Neural progenitor cell (in vitro differentiated cells): ENCODE measurements at places on chromosomes 4 and X. TPM values are rescaled to one million over a fixed set of nuclear protein-coding genes. Genes with fewer than 3 reads are reported as not detected.

GRCh38 chr4:181822005-181822375 lies 421.2 kb upstream of the TENM3 start:
- no peaks in the 10 kb centered on the region for H3K27me3 ChIP-seq
- no peak for DNase-seq
- H3K27ac ChIP-seq: no peak overlapping the region
- no peak overlapping the region for H3K4me3 ChIP-seq
- no peaks in the 10 kb centered on the region for H3K36me3 ChIP-seq
- peaks cover 37% of the 10 kb centered on the region for H3K4me1 ChIP-seq

DNA sequence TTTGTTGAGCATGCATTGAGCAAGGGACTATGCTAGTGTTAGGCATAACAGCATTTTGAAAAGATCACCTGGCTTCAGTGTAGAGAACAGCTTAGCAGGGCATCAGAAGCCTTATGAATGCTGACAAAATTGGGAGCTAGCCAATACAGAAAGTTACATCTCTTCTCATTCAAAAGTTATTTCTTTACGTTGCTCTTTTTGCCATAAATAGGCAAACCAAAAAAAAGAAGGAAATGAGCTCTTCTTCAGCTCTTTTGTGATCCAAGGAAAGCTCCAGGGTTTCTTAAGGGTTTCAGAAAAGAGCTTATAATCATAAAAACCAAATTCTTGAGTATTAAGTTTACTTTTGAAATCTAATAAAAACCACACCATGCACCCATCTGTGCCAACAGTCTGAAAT lies 35.2 kb upstream of the LNX1 start:
- no peak overlapping the region for H3K4me3 ChIP-seq
- no peaks in the 10 kb centered on the region for H3K4me1 ChIP-seq
- H3K27ac ChIP-seq: no peak overlapping the region
- H3K36me3 ChIP-seq: no peaks in the 10 kb centered on the region
- H3K27me3 ChIP-seq: no peaks in the 10 kb centered on the region
- DNase-seq: no peak

SPIN2A gene
- 0.26 and 0.99 TPM in 2 replicates for total RNA-seq

NALF2 gene
- 1.6 and 3.2 TPM in 2 replicates for total RNA-seq

SASH3 gene
- not detected in 2 replicates for total RNA-seq

BOD1L1 gene
- total RNA-seq: 29.4 and 32.5 TPM in 2 replicates
